ENCODE measurements at places on chromosomes 2 and 18.

DNA sequence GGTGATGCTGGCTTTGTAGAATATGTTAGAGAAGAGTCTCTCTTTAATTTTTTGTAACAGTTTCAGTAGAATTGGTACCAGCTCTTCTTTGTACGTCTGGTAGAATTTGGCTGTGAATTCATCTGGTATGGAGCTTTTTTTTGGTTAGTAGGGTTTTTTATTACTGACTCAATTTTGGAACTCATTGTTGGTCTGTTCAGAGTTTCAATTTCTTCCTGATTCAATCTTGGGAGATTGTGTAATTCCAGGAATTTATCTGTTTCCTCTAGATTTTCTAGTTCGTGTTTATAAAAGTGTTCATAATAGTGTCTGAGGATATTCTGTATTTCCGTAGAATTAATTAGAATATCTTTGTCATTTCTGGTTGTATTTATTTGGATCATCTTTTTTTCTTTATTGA lies 943.5 kb downstream of the TRIB2 start:
- DNase-seq = no peak

- no peak for DNase-seq
These were observed at the start of gene C2orf92 for GRCh38 chr2:97669448-97669847. C2orf92 (plus strand) TSS chr2:97669713; CDS start chr2:97669789, 76 bp downstream.

- no peak for DNase-seq
These were observed 50.2 kb upstream of the PHLPP1 start for GRCh38 chr18:62665188-62665587.

DNA sequence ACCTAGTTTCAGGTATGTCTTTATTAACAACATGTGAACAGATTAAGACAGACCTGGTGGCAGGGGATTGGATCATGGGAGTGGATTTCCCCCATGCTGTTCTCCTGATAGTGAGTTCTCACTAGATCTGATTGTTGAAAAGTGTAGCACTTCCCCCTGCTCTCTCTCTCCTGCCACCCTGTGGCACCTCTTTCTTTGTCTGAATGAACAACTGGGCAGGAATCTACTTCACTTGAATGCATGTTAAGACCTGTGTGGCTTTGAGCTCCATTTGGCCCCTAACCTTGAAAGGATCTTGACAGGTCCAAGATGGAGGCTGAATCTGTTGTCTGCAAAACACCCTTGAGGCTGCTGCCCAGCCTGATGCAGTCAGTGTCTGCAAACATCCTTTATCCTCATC lies 194.4 kb downstream of the RNF144A start:
- no peak for DNase-seq

- DNase-seq = no peak
These were observed 201.3 kb upstream of the GALNT5 start for GRCh38 chr2:157056200-157056676.

DNA sequence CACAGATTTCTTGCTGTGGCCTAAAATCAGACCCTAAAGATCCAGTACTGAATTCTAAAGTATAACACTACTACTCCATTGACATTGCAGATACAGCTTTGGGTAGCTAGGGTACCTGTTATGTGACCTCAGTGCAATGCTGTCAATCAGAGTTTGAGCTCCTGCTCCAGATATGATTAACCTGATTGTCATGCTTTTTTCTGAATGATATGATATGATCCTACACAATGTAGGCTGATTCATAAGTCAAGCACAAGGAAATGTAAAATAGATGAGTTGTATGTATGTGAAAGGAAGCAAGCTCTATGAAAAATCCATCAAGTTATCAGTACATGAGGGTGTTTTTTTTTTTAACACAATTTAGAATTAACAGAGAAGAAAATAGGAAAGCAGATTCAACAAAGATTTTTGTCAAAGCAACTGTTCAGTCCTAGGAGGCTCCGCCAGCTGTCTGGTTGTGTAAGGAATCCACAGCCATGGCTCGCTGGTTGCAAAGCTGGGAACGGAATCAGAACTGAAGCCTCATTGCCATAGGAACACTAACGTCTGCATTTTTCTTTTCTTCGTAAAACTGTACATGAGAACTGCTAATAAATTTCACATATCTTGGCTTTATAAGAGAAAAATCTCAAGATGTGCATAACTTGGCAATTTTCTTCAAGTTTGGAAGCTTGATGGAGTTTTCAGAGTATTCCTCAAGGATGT lies 52.9 kb downstream of the NR4A2 start:
- DNase-seq = no peak

- no peak for DNase-seq
These were observed 8.3 kb downstream of the GYPC start for GRCh38 chr2:126664234-126664633.

DNA sequence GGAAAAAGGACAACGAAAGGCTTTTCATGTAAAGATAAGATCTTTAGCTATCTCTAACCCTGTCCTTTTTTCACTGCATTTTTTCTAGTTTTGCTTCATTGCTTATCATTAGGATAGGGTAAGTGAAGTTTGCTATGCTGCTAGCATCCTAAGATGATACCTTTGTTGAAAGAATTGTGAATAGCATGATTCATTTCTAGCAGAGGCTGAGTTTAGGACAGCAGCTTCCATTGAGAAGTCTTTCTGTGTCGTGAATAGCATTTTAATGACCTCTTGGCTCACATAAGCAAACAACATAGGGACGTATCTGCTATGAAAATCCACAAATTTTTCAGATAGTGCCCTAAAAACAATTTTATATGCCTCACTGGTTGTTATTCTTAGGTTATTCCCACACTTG lies 36.4 kb upstream of the GAREM2 start:
- DNase-seq = no peak

- no peak for DNase-seq
These were observed 4.2 kb upstream of the CTDSP1 start for GRCh38 chr2:218395456-218395825.
